ENCODE measurements at places on chromosomes 2 and 18. TPM values are rescaled to one million over a fixed set of nuclear protein-coding genes. Genes with fewer than 3 reads are reported as not detected.
A peak's percentile ranks its signal among the peaks of the same experiment; 100 is the strongest.

DNA sequence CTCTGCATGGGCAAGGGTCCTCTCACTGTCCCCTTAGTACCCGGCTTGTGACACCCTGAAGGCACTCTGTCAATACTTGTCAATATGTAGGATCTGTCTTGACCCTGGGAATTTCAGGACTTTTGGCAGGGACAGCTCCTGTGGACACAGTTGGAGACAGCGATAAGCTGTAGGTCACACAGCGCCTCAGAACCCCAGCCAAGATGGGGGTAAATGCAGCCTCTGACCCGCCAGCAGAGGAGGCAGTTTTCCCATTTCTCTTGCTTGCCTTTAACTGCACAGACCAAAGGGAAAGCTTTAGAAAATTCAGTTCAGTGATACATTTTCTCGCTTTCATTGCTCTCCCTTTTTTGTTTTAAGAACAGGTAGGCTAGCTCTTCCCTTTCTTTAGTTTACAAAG lies 54.8 kb upstream of the KLHL29 start:
- H3K4me3 ChIP-seq = no peak overlapping the region
- no peak for DNase-seq
- no peaks in the 10 kb centered on the region for H3K4me1 ChIP-seq
- no peaks in the 10 kb centered on the region for H3K36me3 ChIP-seq
- no peak overlapping the region for H3K27ac ChIP-seq
- peaks cover 7% of the 10 kb centered on the region for H3K27me3 ChIP-seq

GRCh38 chr18:42168487-42168886 lies 213.5 kb downstream of the PIK3C3 start:
- DNase-seq = no peak
- no peak overlapping the region for H3K27ac ChIP-seq
- H3K27me3 ChIP-seq = no peaks in the 10 kb centered on the region
- no peak overlapping the region for H3K4me3 ChIP-seq
- H3K4me1 ChIP-seq = no peaks in the 10 kb centered on the region

GRCh38 chr2:120161190-120161589 lies 62.0 kb downstream of the TMEM185B start:
- H3K4me3 ChIP-seq = no peak overlapping the region
- peaks cover 12% of the 10 kb centered on the region for H3K36me3 ChIP-seq
- no peaks in the 10 kb centered on the region for H3K27me3 ChIP-seq

DNA sequence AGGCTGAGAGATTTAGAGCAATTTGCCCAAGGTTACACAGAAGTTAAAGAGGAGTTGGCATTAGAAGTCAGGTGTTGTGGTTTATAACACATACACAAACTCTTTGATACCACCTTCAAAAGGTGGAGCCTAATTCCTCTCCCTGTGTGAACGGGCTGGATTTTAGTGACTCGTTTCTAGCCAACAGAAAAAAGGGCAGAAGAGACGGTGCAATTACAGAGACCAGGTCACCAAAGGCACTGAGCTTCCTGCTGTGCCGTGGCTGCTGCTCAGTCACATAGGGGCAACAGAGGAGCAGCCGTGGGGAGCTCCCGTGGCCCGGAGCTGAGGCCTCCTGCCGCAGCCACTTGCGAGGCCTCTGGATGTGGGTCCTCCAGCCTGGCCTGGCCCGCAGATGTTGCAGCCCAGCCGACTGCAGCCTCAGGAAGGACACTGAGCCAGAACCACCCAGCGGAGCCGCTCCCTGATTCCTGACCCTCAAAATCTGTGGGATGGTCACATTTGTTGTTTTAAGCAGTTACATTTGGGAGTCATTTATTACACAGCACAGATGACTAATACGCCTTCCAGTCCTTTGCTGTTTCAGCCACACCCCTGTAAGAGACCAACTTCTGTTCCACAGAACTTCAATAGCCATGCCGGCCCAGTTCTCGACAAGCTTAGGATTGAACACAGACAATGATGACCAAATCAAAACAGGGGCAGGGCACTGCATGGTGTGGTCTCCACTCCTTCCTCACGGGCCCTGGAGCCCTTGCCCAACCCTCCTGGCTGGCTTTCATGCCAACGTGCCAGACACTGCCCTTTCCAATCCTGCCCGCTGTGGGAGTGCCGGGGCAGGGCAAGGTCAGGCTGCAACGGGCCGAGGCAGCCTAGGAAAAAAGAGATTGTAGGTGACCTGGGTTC lies 17.1 kb downstream of the EDAR start:
- no peaks in the 10 kb centered on the region for H3K36me3 ChIP-seq
- no peak overlapping the region for H3K27ac ChIP-seq
- no peaks in the 10 kb centered on the region for H3K27me3 ChIP-seq
- no peaks in the 10 kb centered on the region for H3K4me1 ChIP-seq
- no peak for DNase-seq
- no peak overlapping the region for H3K4me3 ChIP-seq

GRCh38 chr2:10289891-10290290 lies 12.8 kb upstream of the HPCAL1 start:
- H3K4me3 ChIP-seq = no peak overlapping the region
- no peak overlapping the region for H3K27ac ChIP-seq
- peaks cover 2% of the 10 kb centered on the region for H3K27me3 ChIP-seq
- H3K36me3 ChIP-seq = no peaks in the 10 kb centered on the region

DNA sequence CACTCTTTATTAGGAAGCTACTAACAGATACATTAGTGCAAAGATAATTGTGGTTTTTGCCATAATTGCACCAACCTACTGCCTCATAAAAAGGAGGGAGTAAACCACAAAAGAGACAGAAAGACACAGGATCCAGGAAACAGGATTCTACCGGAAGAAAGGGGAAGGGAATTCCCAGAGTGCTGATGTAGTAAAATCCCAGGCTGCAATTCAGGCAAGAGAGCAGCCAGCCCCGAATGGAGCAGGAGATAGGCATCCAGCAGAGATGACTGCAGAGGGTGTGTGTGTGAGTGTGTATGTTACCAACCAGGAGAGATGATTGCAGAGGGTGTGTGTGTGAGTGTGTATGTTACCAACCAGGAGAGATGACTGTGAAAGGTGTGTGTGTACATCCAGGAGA lies 84.4 kb downstream of the KCNS3 start:
- peaks cover 2% of the 10 kb centered on the region for H3K27me3 ChIP-seq
- H3K27ac ChIP-seq = no peak overlapping the region
- H3K4me1 ChIP-seq = no peaks in the 10 kb centered on the region
- DNase-seq = no peak
- H3K4me3 ChIP-seq = no peak overlapping the region

DNA sequence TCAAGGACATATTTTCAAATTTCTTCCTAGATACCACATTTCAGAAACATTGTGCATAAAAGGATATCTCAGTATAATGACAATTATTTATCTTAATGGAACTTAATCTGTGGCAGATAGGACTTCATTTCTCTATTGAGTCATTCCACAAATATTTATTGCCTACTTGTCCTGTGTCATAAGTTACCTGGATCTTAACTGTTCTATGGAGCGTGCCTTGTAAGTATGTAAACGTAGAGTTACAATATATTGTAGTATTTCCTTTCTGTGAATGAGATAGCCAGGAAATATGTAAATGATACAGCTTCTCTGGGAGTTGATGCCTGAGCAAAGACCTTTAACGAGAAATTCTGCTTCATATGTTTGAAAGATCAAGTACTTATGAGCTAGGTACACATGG lies 2.5 kb downstream of the AGFG1 start:
- H3K4me3 ChIP-seq = peak overlapping the region; percentile 86
- H3K36me3 ChIP-seq = no peaks in the 10 kb centered on the region
- H3K27ac ChIP-seq = no peak overlapping the region

The DPP10 gene
- not detected for polyA plus RNA-seq
